ENCODE measurements at places on chromosomes 1 and 21.
A peak's percentile ranks its signal among the peaks of the same experiment; 100 is the strongest.

DNA sequence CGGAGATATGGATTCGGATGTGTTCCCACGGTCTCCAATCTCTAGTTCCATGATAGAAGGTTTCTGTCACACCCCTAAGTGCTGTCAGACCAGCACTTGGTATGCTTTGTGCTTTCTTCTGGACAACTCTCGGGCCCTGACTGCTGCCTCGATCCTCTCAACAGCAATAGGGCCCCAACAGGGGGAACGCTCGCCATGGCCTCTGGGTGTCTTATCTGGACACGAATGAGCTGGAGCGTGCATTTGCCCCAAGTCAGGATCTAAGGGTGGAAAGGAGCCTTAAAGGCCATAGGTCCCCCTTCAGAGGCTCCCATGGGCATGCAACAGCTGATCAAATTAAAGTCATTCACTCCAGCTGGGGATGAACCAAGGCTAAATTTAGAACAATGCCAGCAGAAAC is 76.8 kb downstream of the TCP10L start:
- no peak for DNase-seq

DNA sequence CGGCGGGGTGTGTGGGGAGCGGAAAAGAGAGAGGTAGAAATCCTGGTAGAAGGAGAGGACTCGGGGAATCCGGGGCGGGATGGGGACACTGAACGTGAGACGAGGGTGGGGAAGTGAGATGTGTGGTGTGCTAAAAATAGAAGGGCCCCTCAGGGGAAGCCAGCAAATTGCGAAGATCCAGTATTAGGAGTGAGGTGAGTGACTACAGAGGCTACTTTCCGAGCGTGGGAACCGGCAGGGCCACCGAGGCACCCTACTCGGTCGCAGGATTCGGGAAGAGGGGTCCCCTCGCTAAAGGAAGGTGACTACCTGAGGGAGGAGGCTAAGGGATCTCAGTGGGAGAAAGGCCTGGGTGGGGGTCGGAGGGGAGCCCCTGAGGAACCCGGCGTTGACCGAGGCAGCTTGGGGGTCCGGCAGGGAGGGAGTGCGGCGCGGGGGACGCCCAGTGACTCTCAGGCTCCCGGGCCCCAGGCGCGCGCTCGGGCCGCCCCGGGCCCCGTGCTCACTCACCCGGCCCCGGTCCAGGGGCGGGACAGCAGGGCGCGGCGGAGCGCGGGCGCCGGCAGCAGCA is 318 bp downstream of the ALDH4A1 start:
- no peak for DNase-seq

GRCh38 chr1:53031732-53032131 is 30.3 kb upstream of the PODN start:
- no peak for DNase-seq

- no peak for DNase-seq
These were observed 1.2 kb downstream of the ACBD3 start for GRCh38 chr1:226185141-226186036.

DNA sequence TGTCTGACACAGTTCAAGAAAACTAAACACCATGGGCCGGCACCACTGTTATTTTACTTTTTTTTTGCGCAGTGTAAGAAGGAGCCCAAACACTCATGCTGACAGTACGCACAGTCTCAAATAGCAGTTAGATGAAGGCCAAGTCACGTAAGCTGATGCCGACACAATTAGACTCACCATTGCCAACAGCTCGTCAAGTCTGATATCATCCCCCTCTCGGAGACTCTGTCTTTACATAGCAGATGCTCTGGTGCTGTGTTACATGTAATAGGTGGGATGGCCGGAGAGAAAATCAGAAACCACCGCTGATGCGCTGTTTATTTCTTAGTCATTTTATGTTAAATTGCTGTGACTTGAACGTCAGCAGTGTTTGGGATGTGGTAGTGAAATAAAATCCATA is 49.3 kb downstream of the TGFB2 start:
- DNase-seq: no peak

GRCh38 chr1:199460933-199461332 is 566.6 kb upstream of the NR5A2 start:
- DNase-seq: no peak

DNA sequence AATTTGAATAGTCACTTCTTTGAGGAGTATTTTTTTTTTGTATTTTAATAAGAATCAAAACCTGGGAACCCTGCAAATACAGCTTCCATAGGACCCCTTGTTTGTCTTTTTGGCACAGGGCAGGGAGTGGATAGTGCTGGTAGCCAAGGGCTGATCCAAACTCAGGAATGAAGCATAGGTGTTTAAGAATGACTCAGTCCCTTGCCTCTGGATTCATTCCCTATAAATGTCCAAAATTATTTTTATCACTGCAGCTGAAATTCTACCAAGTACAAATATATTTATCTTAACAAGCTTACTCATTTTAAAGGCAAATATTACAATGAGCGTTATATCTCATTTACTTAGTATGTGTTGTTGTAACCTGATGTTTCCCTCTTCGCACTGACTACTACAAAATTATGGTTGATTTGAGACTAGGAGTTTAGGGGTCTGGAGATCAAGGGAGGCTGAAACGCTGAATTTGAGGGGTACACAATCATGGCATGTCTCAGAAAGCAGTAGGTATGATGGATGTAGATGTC is 278.6 kb upstream of the LYPLAL1 start:
- no peak for DNase-seq

- DNase-seq: no peak
These were observed 5.3 kb downstream of the ADIPOR1 start for GRCh38 chr1:202952818-202953217.

GRCh38 chr21:41232013-41232412 is 64.1 kb downstream of the BACE2 start:
- no peak for DNase-seq

- no peak for DNase-seq
These were observed 20.5 kb upstream of the NRDC start for GRCh38 chr1:51899022-51899421.

DNA sequence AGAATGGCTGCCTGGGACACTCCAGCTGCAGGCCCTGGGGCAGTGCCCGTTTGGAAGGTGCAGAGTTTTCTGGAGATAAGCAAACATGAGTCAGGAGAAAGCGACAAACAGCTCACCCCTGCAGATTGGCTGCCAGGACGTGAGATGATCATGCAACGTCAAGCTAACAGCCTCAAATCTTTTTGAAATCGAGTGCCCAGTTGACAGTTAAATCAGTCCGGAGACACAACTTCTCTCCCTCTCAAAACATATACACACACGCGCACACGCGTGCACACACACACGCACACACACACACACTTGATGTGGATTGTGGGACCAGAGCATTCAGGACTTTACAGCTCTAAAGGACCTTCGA is 49.4 kb downstream of the TENT5C start:
- DNase-seq: no peak

DNA sequence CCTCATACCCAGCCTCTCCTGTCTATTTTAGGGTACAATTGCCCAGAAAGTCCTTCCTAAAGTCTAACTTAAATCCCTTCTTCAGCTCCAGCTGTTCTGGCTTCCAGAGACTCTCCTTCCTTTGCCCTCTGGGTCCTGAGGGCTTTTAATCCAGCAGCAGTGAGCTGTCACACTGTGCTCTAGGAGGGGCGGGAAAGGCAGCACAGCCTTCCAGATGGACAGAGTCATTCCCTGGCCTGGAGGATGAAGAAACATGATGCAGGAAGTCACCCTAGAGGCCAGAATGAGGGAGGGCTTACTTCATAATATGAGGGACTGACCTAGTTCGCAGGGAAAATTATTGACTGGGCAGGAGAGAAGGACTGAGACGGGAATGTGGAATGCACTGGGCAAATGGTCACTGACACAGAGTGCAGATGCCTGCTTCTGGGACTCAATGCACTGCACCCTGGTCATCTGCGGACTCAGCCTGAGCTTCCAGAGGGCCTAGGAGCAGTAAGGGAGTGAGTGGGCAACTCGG is 1.3 kb downstream of the SH2D2A start:
- peak; percentile 43 for DNase-seq

GRCh38 chr1:168127503-168127902 is 9.2 kb downstream of the GPR161 start:
- no peak for DNase-seq

DNA sequence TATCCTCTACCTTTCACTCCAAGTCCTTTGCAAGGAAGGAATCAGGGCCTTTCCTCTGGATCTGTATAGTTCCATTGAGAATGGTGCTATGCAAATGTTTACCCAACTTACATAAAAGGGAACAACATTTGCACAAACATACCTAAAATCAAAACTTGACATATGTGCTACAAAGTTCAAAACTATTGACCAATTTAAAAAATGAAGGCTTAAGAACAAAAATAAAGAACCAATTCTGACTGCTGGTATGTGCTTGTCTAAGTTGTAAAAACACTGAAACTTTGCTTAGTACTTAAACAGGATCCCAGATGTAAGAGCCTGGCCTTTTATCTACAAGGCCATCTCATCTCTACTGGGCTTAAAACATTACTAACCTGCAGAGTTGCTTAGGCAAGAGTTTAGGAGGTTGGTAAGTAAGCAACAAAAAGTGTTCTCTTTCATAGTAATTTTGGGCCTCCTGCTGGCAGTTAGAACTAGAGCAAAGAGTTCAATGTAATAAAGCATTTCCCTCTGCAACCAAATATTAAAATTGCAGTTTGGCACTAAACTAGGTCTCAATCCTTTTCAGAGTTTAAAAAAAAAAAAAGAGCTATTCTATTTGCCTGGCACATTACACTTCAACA is 2.0 kb downstream of the SCMH1 start:
- peak; percentile 57 for DNase-seq

DNA sequence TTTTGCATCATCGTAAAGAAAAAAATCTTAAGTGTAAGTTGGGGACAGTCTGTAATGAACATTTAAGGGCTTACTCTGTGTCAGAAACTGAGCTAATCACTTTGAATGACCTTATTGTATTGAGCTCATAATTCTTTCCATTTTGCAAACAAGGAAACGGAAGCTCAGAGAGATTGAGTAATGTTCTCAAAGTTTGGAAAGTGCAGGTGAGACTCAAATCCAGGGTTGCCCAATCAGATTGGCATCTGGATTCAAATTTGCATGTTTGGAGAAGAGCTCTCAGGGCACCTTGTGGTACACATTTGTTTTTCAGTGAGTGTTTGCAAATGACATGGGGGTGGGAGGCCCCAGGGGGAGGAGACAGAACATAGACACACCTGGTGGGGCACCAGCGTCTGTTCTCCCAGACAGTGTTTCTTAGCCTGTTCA is 8.0 kb downstream of the ALPL start:
- no peak for DNase-seq

DNA sequence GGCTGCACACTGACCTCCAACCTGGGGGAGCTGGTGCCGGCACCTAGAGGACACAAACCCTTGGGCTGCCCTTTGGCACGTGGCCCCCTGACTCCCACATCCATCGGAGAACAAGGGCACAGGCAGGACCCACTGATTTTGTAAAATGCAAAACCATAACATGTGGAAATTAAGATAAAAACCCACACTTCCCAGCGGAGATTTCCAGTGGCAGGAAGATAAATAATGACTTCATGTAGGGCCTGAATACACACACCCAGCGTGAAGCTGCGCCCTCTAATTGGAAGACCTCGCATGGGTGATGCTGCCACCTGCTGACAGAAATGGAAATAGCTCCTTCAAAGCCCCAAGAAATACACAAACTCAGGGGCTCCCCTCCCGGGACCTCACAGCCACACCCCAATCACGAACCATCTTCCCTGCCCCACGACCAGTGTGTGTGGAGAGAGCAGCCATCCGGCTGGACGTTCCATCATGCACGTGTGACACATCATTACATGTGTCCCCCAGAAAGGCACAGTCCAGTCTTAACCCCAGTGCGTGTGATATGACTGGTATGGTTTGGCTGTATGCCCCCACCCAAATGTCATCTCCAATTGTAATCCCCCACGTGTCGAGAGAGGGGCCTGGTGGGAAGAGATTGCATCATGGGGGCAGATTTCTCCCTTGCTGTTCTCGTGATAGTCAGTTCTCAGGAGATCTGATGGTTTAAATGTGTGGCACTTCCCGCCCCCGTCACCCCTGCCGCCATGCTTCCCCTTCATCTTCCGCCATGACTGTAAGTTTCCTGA is 5.7 kb upstream of the TPRG1L start:
- peak; percentile 87 for DNase-seq

DNA sequence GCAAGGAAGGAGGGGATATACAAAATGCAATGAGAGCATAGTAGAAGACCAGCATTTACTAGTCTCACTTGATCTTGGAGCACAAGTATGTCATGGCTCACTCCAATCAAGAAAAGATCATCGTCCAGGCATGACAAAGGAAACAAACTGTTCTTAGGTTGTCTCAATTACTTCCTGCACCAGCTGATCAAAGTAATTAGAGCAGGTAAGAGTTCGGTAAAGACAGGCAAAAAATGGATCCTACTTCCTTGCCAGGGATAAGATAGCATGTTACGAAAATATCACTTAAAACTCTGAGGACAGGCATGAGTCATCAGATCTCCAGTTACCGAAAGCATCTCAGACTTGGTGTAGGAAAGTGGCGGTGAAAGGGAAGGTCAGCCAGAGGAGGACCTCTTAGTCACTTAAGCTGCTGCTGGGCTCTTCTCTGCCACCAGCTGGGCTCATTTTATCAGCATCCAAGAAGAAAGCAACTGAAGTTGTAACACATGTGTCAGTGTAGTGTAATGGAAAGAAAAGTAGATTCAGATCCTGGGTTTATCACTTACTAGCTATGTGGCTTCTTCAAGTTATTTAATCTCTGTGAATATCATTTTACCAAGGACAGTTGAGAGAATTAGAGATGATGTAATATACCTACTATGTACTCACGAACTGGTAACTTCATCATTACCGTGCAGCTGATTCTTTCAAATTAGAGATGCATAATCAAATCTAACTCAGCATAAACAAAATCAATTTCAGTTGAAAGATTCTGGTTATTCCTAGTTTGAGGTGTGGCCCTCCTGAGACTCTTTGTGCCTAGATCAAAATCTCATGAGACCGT is 46.8 kb downstream of the XCL1 start:
- peak; percentile 36 for DNase-seq

- peak; percentile 73 for DNase-seq
These were observed 80.0 kb downstream of the NDUFS5 start for GRCh38 chr1:39105841-39106765.

GRCh38 chr1:119933397-119933796 is 37.1 kb upstream of the ADAM30 start:
- DNase-seq: no peak

GRCh38 chr1:22886211-22886610 is 86.5 kb downstream of the LACTBL1 start:
- no peak for DNase-seq

GRCh38 chr1:46812996-46813857 is 14.4 kb downstream of the CYP4B1 start:
- DNase-seq: no peak

DNA sequence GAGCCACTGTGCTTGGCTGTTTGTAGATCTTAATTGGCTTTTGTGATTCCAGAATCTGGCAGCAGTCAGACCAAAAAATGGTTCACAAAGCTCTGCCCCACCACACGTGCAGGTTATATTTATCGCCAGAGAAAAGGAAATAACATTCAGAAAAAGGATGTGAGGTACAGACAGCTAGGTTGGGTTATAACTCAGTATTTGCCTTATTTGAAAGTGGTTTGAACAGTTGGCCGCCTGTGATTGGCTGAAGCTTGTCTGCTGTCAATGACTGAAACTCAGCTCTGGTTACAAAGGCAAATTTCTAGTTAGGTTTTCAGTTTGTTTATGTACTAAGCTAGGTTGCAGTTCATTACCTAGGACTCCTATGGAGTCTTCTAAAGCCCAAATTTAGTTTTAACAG is 9.6 kb downstream of the SH3BGR start:
- no peak for DNase-seq
